ENCODE measurements at places on chromosomes 16 and 17.

DNA sequence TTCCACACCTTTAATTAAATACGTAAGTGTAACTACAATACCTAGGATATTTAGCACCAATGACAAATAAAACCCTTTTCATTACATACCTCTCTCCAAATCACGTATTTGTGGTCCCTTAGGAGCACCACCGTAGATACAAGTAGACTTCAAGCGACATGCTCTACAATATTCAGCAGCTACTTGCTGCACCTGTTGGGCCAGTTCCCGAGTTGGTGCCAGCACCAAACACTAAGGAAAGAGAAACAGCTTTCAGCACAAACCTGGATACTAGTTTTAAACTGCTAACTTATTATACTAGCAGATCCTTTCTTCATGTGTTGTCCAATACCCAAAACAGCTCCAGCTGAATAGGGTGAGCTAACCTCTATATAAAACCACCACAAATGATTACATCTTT lies 2.7 kb downstream of the DDX5 start:
- DNase-seq = no peak

- no peak for DNase-seq
Observed at GRCh38 chr16:10617662-10618420, 37.4 kb upstream of the EMP2 start.

- DNase-seq = no peak
Observed at GRCh38 chr17:82882715-82883418, 43.0 kb upstream of the ZNF750 start.

GRCh38 chr17:21392266-21392665 lies 16.1 kb downstream of the KCNJ12 start:
- DNase-seq = no peak

DNA sequence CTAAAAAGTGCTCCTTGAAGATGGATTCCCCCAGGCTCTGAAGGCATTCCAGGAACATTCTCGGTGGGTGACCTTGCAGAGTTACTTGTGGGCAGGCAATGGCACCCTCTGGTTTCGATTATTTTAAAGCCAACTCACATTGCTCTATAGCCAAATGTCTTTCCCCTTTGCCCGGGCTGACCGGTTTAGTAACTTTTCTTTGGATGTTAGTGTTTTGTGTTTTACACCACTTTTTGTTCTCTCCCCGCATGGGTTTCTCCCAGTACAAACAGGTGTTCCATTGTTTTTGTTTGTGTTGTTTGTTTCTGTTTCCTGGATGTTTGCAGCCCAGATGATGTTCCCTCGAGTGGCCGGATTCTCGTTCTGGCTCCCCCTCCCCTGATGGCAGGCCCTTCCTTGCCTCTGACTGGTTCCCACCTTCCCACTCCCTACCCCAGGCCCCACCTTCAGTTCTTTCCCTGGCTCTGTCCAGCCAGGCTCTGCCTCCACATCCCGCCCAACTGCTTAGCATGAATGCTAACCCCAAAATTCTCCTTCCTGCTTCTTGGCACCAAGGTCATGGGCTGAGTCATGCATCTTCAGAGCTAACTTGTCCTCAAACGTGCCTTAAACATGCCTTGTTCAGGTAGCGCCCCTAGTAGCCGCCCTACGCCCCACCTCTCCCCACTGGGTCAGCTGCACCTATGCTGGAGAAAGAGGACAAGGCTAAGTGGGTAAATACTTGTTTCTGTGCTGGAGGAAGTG lies 40.6 kb downstream of the ELAC2 start:
- DNase-seq = no peak

GRCh38 chr16:491220-491919 lies 36.1 kb upstream of the CAPN15 start:
- no peak for DNase-seq

Data from hypothalamus (tissue), 51 donors.